ENCODE measurements at places on chromosomes 16 and 17. TPM values are rescaled to one million over a fixed set of nuclear protein-coding genes. Genes with fewer than 3 reads are reported as not detected.

The CHD9 gene
- 44.9 TPM for total RNA-seq

The TCAP gene
- total RNA-seq = 0.19 TPM

The PARN gene
- total RNA-seq = 27.0 TPM

The SPATA32 gene
- total RNA-seq = under 0.01 TPM

The CLDN7 gene
- total RNA-seq = 1.7 TPM

The TSNAXIP1 gene
- 1.1 TPM for total RNA-seq

The SULT1A2 gene
- 0.56 TPM for total RNA-seq

The CIAPIN1 gene
- total RNA-seq = 37.2 TPM

The PRAC1 gene
- total RNA-seq = not detected

The PRSS36 gene
- total RNA-seq = 0.85 TPM

The KREMEN2 gene
- total RNA-seq = under 0.01 TPM

The ARHGDIG gene
- total RNA-seq = not detected

The RAP1GAP2 gene
- total RNA-seq = 0.28 TPM

The CCL1 gene
- total RNA-seq = not detected

The ARHGAP27 gene
- total RNA-seq = 1.3 TPM

The KRT27 gene
- total RNA-seq = not detected

The CNGB1 gene
- total RNA-seq = not detected

The TBC1D3H gene
- not detected for total RNA-seq

The ACSM5 gene
- 0.19 TPM for total RNA-seq

Measured in regular cardiac myocyte (primary cell).